Large intestine (tissue), 12 donors: ENCODE measurements at places on chromosomes 3 and 15. TPM values are rescaled to one million over a fixed set of nuclear protein-coding genes. Genes with fewer than 3 reads are reported as not detected.

- DNase-seq = no peak
Observed at GRCh38 chr3:173401369-173401768, 3.8 kb downstream of the NLGN1 start.

DNA sequence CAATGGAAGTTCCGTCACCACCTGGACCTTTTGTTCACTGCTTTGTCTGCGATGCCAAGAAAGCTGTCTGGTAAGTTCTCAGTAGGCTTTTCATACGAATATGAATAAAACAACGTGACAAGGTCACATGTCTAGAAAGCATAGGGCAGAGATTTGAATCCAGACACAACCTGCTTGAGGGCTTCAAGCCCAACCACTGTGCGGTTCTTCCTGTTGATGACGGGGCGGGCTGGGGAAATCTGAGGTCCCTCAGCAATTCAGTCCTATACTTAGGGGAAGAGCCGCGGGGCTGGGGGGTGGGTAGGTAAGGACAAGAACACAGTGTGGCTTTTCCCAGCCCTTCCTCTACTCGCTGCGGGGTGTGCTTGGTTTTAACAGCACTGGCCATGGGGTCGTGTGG, 32.4 kb upstream of the SMAD3 start:
- DNase-seq = peak; percentile 33

DNA sequence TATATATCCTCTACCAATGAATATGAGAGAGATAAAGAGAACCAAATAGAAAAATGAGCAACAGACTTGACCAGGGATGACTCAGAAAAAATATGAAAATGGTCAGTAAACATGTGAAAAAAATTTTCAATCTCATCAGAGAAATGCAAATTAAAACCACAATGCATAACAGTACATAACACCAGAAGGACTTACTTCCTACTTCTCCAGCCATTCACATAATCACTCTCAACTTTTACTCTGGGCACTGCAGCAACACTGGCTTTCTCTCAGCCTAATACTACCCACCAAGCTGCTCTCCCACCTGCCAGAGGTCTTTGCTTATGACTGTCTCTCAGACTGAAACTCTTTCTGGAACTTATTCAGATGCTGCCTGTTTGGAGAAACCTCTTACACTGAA, 49.4 kb downstream of the DPH6 start:
- DNase-seq = no peak

GRCh38 chr3:115081444-115081843, 65.6 kb downstream of the ZBTB20 start:
- no peak for DNase-seq

DNA sequence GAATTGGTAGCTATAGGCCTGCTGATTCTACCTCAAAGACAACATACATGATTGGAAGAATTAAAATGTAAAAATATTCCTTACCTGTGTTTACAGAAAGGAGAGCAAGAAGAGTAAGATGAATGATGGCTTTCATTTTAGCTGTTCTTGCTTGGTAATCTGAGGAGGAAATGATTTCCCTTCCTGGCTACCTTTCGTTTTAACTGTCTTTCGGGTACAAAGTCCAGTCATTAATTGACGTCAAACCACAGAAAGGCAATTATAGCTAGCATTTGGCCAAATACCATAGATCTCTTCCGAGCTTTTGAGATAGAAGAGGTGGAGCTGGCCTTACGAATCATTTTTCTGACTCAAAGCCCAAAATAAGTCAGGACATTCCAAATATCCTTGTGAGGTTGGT, at the start of gene MUC13:
TSS of gene MUC13 (minus strand) at position 175 of the 400 bp plus-strand sequence. CDS start at position 136, 39 bp downstream.
- DNase-seq = peak; percentile 83

GRCh38 chr15:70197945-70198361, 100.2 kb upstream of the TLE3 start:
- DNase-seq = no peak

DNA sequence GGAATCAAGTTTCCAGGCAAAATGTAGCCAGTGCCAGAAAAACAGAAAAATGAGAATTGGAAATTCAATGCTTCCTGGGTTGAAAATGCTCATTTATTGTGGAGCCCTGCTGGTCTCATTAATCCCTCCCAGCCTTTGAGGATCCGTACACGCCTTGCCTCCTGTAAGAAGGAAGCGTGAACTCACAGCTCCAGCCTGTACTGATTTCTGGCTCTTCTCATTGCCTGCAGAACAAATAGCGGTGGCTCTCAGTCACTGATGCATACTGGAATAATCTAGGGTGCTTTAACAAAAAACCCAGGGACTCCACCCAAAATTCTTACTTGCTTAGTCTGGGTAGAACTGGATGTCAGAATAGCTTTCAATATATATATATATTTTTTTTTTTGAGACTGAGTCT, 29.3 kb upstream of the SLC24A5 start:
- no peak for DNase-seq

DNA sequence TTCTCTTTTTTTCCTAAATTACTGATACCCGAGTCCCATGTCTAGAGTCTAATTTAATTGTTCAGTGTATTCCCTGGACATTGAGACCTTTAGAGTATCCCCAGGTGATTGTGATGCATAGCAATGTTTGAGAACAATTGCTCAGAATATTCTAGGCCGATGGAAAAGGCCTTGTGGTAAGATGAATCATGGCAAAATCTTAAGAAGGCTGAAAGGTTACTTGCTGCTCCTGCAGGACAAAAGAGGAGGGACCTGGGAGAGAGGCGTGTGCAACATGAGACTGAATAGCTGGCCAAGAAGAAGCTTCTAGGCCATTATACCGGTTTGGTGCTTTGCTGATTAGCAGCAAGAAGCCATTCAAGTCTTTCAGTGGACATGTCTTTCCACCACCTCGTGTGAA, 256.6 kb downstream of the ROBO2 start:
- DNase-seq = no peak

DNA sequence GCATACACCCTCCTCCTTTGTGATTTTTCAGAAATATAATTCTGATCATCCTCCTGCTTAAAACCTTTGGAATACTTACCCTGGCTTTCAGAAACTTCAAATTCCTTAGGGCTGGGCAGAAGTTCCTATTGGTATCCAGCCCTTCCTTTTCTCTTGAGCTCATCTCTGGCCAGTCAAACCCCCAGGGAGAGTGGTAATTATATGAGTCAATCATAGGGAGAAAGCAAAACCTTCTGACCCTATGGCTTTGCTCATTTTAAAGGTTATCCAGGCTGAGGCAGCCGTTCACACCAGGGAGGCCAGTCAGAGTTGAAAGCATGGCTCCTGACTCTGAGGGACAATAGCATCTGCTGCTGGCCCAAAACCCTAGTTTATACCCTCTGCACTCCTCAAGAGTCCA, 23.9 kb upstream of the CTNNB1 start:
- DNase-seq = no peak

DNA sequence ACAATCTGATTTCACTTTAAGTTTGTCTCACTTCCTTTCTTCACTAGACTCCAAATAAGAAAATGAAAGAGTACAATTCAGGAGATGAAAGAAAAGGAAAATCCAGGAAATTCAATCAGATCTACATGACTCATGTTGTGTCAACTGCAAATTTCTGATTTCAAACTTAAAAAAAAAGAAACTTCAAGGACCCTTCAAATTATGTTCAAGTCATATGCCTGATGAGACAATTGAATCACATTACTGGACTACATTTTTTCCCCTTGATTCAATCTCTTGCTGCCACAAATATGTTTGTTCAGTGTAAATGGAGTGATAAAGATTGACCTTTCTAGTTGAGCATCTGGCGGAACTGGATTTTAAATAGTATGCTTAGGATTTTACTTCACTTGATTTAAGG, 37.4 kb downstream of the FRMD5 start:
- no peak for DNase-seq

DNA sequence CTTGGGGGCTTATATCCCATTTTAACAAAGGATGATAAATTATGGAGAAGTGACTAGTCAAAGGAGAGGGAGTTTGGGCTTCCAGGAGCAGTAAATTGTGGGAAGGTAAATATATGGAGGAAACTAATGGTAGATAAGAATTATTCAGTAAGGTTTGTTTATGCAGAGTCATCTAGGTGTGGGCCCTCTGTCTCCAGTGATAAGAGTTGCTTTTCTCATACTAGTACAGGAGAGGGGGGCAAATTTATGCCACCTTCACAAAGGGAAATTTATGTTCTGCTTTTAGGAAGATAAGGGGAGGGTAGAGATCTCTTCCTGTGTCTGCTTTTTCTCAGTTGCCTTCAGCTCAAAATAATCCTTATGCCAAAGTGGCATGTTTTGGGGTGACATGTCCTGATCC, 383.7 kb upstream of the PPP2R3A start:
- DNase-seq = no peak

GRCh38 chr3:178203165-178203564, 333.1 kb upstream of the KCNMB2 start:
- DNase-seq = no peak

- DNase-seq = no peak
Observed at GRCh38 chr15:97522347-97522746, 438.2 kb upstream of the ARRDC4 start.

DNA sequence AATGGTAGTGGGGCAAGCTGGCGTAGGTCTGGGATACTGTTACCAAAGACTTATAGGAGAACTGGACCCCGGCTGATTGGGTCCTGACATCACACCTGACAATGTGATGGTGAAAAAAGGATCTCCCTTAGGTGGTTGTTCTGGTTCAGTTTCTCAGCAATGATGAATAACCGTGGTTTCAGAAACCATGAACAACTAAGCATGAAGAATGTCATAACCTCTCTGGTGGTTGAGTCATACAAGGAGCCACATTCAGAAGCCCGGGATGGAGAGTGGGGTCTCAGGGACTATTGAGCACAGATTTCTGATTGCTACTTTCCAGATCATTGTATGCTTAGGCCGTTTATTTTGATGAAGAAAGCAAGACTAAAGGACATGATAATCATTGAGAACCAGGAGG, 17.4 kb downstream of the GPR160 start:
- DNase-seq = no peak

DNA sequence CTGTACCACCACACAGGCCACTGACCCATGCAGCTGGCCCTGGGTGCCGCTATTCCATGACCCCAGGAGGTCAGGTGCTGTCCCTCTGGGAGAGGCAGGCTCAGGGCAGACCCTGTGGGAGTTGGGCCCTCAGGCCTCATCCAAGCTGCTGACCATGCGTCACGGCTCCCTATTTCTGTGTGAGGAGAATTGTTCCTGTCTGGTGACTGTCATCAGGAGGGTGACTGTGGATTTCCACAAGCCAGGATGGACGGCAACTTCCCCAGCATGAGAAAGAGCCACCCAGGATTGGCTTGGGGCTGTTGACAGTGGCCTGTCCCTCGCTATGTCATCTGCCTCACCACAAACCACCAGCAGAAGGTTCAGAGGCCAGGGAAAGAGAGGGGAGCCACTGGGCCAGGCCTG, 41.4 kb downstream of the ZDHHC19 start:
- no peak for DNase-seq

GRCh38 chr3:185924375-185924774, 13.4 kb downstream of the TRA2B start:
- no peak for DNase-seq

DNA sequence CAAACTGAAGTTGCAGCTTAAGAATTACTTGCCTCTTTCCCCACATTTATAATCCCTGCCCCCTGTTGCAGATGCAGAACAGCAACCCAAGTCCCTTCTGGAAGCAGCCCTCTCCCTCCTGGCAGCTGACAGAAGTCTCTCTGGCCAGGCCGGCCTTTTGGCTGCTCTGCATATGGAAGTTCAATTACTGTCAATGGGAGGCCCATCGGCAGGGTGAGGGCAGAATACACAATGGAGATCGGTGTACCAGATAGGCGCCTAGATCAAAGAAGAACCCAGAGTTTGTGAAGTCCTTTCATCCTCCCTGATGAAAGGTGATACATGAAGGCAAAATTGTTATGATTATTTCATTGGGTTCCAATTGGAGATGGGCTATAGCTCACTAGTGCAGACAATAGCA, 327.9 kb upstream of the CTNNB1 start:
- DNase-seq = no peak

DNA sequence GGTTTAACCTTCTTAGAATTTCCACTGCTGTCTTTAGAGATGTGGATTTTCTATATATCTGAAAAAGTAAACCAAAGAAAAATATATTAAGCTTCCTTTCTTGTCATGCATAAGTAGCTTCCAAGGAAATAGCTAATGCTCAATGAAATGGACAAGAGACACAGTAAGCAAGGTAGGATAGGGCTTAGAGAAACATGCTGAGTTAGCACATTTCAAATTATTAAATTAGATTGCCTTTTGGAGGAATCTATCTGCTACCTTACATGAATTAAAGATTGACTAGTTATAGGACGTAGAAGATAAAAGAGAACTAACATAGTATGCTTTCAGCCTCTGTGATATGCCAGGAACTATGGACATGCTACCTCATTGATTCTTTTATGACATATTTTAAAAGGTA, 824.6 kb downstream of the TUSC7 start:
- DNase-seq = no peak

Gene LRRK1
- 4.2 TPM for polyA plus RNA-seq

Gene FBXO45
- 12.2 TPM for polyA plus RNA-seq

Gene PLCH1
- 7.4 TPM for polyA plus RNA-seq

Gene PCOLCE2
- polyA plus RNA-seq = 1.6 TPM

Gene FNDC3B
- polyA plus RNA-seq = 25.9 TPM

Gene PARP15
- 1.5 TPM for polyA plus RNA-seq

Gene CYP11A1
- polyA plus RNA-seq = 0.55 TPM

Gene TNFAIP8L3
- polyA plus RNA-seq = 3.8 TPM

Gene ARL8B
- polyA plus RNA-seq = 68.0 TPM

Gene PLSCR2
- polyA plus RNA-seq = 0.79 TPM

Gene BCHE
- polyA plus RNA-seq = 59.6 TPM

Gene TLR9
- polyA plus RNA-seq = 0.37 TPM

Gene ATP6V1A
- polyA plus RNA-seq = 46.3 TPM

Gene BSN
- 1.3 TPM for polyA plus RNA-seq

Gene CHP1
- 55.8 TPM for polyA plus RNA-seq
